ENCODE measurements at places on chromosomes 6 and 20.

- DNase-seq, result no peak
These were observed 23.8 kb downstream of the ADGRF4 start for GRCh38 chr6:47722194-47722593.

GRCh38 chr6:158505194-158505593, 54.7 kb upstream of the TMEM181 start:
- DNase-seq, result no peak

GRCh38 chr6:96171112-96171511, 155.3 kb downstream of the FUT9 start:
- no peak for DNase-seq

- no peak for DNase-seq
These were observed 1.7 kb upstream of the GMPR start for GRCh38 chr6:16236631-16237199.

DNA sequence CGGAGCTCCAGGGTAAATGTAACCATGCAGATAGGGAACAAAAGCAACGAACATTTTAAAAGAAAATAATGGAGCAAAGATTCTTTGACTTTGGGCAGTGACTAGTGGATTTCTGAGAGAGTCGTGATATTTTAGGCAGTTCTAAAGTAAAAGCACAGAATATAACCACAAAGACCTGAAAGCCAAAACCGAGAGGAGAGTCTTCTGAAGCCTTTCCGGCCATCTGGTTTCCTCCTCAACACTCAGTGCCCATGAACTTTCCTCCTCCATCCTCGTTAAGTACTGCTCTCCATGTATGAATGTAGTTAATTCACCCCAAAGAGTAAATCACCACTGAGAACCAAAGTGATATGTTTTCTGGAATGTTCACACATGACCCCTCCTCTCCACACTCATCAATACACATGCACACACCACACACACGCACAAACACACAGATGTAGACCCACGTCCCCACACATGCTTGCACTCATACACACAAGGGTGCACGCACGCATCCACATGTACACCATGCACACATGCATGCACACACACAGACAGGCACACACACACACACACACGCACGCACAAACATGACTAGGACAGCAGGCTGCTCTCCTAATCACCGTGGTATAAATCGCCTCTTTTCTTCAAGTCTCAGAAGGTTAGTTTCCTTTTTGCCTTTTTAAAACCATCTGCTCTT, 109.5 kb downstream of the MYLK4 start:
- no peak for DNase-seq

DNA sequence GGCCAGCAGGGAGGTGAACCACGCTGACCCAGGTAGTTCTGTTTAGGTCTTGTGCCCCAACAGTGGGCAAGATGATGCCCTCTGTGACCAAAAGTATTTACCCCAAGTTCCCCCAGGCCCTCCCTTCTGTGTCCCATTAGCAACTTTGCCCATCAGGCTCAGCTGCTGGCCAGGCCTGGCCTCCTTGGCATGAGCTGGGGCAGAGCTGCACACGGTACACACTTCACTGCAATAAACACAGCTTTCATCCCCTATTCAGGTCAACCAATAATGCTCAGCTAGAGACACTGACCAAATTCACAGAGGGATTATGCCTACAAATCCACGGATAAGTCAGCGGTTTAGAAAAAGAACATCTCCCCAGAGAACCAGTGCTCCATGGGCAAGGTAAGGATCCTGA, 103.7 kb downstream of the SLC23A2 start:
- no peak for DNase-seq

GRCh38 chr20:17456279-17456678, 74.9 kb downstream of the BFSP1 start:
- no peak for DNase-seq

Measured in forelimb muscle (tissue), 1 donor.